Activated naive CD8-positive, alpha-beta T cell treated with anti-CD3 and anti-CD28 coated beads, Interleukin-2, amount 50 U/mL, for 24 hours (primary cell): ENCODE measurements at places on chromosomes 13 and 19.

DNA sequence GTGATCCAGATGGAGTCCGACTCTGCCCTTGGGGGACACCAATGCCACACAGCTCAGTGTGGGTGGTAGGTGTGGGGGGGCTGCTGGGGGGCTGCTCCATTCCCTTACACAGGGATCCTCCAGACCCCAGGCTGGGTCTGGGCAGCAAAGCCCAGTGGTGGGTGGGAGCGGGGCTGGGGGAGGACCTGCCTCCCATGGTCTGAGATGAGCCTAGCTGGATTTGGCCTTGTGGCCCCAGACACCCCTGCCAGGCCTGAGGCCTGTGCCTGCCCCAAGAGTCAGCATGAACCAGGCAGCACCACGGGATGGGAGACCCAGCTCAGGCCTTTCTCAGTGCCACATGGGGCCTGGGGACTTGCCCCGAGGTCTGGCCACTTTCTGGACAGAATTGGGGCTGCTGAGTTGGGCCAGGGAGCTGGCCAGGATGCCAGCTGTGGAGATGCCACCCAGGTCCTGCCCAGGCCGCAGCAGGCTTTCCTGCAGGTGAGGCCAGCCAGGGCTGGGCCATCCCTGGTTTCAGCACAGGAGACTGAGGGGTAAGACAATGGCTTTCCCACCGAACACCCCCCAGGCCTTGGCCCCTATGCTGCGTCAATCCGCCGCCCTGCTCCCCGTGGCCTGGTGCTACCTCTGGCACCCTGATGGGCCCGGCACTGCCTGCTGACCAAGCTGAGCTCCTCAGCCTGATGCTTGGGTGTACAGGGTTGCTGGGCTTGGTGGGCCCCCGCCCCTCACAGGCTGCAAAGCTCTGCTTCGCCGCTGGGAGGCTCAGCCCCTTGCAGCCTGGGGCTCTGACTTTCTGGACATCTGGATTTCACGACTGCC lies 24.2 kb downstream of the CEBPG start:
- DNase-seq: no peak
- H3K36me3 ChIP-seq: no peaks in the 10 kb centered on the region
- no peak overlapping the region for H3K27ac ChIP-seq
- no peaks in the 10 kb centered on the region for H3K27me3 ChIP-seq

- peaks cover 28% of the 10 kb centered on the region for H3K36me3 ChIP-seq
- no peak overlapping the region for H3K4me3 ChIP-seq
- no peak overlapping the region for H3K27ac ChIP-seq
- H3K27me3 ChIP-seq: no peaks in the 10 kb centered on the region
- H3K4me1 ChIP-seq: peaks cover 6% of the 10 kb centered on the region
Measured at GRCh38 chr13:98896083-98896867, 81.6 kb downstream of the DOCK9 start.

DNA sequence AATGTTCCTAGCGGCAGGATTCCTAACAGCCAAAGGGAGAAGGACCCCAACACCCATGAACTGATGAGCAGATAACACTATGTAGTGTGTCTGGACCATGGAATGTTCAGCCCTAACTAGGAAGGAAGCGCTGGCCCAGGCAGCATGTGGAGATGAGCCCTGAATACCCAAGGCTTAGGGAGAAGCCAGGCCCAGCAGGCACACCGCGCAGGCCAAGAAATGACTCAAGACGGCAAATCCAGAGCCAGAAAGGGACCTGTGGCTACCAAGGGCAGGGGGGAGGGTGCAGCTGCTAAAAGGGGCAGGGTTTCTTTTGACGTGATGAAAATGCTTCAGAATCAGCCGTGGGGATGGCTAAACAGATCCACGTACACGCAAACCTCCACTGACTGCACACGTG lies 20.7 kb upstream of the TINCR start:
- no peak overlapping the region for H3K4me3 ChIP-seq
- peak overlapping the region; percentile 21 for H3K27ac ChIP-seq
- peaks cover 46% of the 10 kb centered on the region for H3K36me3 ChIP-seq
- peaks cover 19% of the 10 kb centered on the region for H3K4me1 ChIP-seq

DNA sequence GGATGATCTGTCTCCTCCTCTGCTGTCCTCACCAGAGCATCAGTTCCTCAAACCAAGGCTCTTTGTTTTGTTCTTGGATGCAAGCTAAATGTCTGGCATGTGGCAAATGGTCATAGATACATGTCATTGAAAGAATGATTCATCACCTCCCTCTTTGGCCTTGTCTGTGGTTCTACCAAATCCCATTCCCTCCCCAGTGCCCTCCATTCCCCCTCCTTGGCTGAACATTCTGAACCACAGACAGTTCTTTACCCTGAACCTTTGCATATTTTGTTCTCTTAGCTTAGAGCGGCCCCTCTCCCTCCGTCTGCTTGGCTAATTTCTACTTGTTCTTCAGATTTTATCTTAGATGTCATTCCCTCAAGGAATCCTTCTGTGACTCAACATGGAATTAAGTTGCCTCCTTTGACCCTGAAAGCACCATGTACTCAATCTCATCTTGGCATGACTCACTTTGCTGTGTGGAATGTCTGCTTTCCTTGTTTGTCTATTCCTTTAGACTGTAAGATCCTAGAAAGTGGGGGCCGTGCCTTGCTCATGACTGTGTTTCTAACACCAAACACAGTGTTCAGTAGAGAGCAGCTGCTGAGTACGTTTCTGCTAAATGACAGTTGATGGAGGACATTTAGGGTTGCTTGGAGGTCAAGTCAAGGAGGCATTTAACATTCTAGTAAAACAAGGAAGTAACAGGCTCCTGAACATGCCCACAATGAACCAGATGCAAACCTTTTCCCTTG lies 8.1 kb downstream of the ALOX5AP start:
- H3K36me3 ChIP-seq: peaks cover 19% of the 10 kb centered on the region
- no peak overlapping the region for H3K4me3 ChIP-seq
- H3K4me1 ChIP-seq: peaks cover 71% of the 10 kb centered on the region
- DNase-seq: no peak

GRCh38 chr19:4589579-4590410 lies 30.3 kb upstream of the SEMA6B start:
- DNase-seq: peak; percentile 23
- H3K36me3 ChIP-seq: no peaks in the 10 kb centered on the region
- H3K27me3 ChIP-seq: peaks cover 44% of the 10 kb centered on the region
- H3K4me1 ChIP-seq: peaks cover 2% of the 10 kb centered on the region

DNA sequence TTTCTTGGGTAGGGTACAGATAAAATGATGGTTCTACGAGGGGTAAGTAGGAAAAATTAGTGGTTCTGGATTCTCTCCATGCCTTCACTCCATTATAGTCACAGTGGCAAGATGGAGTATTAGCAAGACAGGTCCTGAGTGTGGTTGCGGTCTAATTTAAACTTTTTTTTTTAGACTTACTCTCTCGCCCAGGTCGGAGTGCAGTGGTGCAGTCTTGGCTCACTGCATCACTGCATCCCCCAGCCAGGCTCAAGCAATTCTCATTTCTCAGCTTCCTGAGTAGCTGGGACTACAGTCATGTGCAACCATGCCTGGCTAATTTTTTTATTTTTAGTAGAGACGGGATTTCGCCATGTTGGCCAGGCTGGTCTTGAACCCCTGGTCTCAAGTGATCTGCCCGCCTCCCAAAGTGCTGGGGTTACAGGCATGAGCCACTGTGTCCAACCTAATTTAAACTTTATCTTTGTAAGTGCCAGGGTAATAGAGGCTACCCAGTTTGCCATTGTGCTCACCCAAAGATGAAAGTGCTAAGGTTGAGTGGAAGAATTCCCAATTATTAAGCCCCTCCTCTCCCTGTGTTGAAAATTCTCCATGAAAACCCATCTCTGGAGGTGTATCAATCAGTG lies 135.6 kb downstream of the TM9SF2 start:
- H3K4me3 ChIP-seq: no peak overlapping the region
- peaks cover 3% of the 10 kb centered on the region for H3K36me3 ChIP-seq
- H3K27me3 ChIP-seq: no peaks in the 10 kb centered on the region
- no peak for DNase-seq

DNA sequence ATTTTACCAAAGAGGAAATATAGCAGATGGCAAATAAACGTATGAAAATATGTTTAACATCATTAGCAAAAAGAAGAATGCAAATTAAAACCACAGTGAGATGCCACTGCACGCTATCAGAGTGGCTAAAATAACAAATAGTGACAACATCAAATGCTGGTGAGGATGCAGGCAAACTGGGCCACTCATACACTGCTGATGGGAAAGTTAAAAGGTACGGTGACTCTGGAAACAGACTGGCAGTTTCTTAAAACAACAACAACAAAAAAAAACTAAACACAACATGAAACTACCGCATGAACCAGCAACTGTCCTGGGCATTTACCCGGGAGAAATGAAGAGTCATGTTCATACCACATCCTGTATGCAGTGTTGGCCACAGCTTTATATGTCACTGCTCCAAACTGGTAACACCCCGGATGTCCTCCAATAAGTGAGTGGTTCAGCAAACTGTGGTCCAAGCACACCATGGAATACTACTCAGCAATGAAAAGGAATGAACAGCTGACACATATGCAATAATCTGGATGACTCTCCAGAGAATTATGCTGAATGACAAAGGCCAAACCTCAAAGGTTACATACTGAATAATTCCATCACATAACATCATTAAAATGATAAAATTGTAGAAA lies 22.3 kb downstream of the EPS15L1 start:
- peaks cover 10% of the 10 kb centered on the region for H3K36me3 ChIP-seq
- no peaks in the 10 kb centered on the region for H3K27me3 ChIP-seq
- peak overlapping the region; percentile 86 for H3K27ac ChIP-seq
- peak overlapping the region; percentile 23 for H3K4me3 ChIP-seq
- peaks cover 68% of the 10 kb centered on the region for H3K4me1 ChIP-seq

GRCh38 chr19:8158411-8159074 lies 9.2 kb upstream of the FBN3 start:
- peaks cover 6% of the 10 kb centered on the region for H3K4me1 ChIP-seq
- no peak overlapping the region for H3K27ac ChIP-seq
- no peaks in the 10 kb centered on the region for H3K36me3 ChIP-seq

DNA sequence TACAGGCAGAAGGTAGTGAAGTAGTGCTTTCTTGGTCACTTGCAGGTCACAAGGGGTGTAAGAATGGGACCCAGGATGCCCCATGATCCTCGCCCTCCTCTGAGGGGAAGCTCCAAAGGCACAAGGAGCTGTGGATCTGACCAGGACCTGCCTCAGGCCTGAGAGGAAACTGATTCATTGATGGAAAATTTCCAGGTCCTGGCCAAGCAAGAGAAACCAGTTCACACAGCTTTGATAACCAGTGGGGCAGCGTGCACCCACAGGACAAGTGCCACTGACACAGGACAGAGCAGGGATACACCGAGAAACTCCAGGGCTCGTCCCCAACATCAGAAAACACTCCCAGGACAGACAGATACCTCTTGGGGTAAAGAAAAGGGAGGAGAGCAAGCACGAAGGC lies 177.1 kb downstream of the RBM26 start:
- H3K27ac ChIP-seq: no peak overlapping the region
- no peaks in the 10 kb centered on the region for H3K36me3 ChIP-seq
- H3K4me1 ChIP-seq: no peaks in the 10 kb centered on the region
- DNase-seq: no peak

DNA sequence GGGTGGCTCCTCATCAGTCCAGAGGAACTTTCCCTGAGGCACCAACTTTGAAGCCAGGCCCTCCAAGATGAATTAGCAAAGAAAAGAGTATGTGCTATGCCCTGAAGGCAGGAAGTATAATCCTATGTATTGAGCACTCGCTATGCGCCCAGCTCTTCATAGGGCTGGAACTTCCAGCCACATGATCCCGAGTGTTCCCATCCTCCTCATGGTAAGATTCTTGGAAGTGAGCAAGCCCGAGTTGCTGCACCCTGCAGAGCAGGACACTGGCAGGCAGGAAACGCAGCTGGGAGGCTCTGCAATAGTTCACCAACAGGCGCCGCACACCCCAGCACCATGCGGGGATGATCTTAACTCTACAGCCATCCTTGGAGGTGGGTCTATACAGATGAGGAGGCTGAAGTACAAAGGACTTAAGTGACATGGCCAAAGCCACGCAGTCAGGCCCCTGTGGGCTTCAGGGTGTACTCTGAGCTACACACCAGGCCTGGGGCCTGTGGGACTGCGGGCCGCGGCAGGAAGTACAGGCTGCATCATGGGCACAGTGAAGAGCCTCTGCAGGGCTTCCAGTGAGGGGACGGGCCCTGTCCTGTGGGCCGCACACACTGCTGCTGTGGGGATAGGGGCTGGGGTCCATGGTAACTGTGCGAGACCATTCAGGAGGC lies 25.1 kb downstream of the C19orf47 start:
- no peak overlapping the region for H3K4me3 ChIP-seq
- H3K36me3 ChIP-seq: peaks cover 24% of the 10 kb centered on the region
- no peak overlapping the region for H3K27ac ChIP-seq
- no peaks in the 10 kb centered on the region for H3K4me1 ChIP-seq

- no peaks in the 10 kb centered on the region for H3K4me1 ChIP-seq
- no peaks in the 10 kb centered on the region for H3K36me3 ChIP-seq
- peaks cover 7% of the 10 kb centered on the region for H3K27me3 ChIP-seq
- DNase-seq: no peak
Measured at GRCh38 chr13:43305416-43305815, 282.0 kb downstream of the DNAJC15 start.

GRCh38 chr19:1360818-1361461 lies 22.8 kb upstream of the NDUFS7 start:
- no peaks in the 10 kb centered on the region for H3K27me3 ChIP-seq
- no peak overlapping the region for H3K4me3 ChIP-seq
- H3K36me3 ChIP-seq: peaks cover 50% of the 10 kb centered on the region
- no peak for DNase-seq
- peaks cover 40% of the 10 kb centered on the region for H3K4me1 ChIP-seq

GRCh38 chr13:58963321-58963720 lies 1200.4 kb downstream of the DIAPH3 start:
- no peak overlapping the region for H3K4me3 ChIP-seq
- no peak for DNase-seq
- no peaks in the 10 kb centered on the region for H3K4me1 ChIP-seq

DNA sequence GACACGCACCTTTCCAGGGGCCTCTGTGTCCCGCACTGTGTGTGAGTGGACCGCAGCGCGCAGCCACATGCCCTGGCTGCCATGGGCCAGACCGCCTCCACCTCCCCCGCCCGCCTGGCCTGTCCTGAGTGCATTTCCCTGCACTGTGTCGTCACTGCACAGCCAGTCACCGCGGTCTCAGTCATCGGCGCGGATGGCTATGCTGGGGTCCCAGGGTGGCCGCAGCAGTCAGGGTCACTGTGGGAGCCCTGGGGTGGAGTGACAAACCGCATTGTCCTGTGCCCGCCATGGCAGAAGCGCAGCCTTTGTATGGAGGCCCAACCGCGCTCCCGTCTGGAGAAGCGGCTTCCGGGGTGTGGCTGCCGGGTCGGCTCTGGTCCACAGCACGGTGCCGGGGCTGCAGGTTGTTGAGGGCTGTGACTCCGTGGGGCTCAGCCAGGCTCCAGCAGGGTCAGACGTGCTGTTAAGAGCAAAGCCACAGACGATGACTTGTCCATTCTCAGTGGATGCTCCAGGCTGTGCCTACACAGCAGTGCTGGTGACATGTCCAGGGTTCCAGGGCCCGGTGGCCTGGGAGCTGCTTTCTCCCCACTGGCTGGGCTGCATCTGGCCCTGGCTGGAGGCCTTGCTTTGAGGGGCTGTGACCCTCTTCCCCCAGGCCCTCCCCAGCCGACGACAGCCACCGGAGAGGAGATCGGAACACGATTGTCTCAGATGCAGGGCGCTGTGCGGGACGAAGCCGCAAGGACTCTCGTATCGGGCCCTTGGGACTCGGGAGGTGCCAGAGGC lies 6.3 kb upstream of the NDUFS7 start:
- H3K4me1 ChIP-seq: no peaks in the 10 kb centered on the region
- DNase-seq: no peak
- H3K27ac ChIP-seq: no peak overlapping the region
- peaks cover 8% of the 10 kb centered on the region for H3K36me3 ChIP-seq
- no peaks in the 10 kb centered on the region for H3K27me3 ChIP-seq

- peaks cover 4% of the 10 kb centered on the region for H3K27me3 ChIP-seq
- no peak for DNase-seq
- peaks cover 17% of the 10 kb centered on the region for H3K4me1 ChIP-seq
- H3K4me3 ChIP-seq: peak overlapping the region; percentile 80
- no peak overlapping the region for H3K27ac ChIP-seq
Measured at GRCh38 chr13:77477299-77477848, 58.1 kb upstream of the SCEL start.
